ENCODE measurements at places on chromosomes 6 and 20.

DNA sequence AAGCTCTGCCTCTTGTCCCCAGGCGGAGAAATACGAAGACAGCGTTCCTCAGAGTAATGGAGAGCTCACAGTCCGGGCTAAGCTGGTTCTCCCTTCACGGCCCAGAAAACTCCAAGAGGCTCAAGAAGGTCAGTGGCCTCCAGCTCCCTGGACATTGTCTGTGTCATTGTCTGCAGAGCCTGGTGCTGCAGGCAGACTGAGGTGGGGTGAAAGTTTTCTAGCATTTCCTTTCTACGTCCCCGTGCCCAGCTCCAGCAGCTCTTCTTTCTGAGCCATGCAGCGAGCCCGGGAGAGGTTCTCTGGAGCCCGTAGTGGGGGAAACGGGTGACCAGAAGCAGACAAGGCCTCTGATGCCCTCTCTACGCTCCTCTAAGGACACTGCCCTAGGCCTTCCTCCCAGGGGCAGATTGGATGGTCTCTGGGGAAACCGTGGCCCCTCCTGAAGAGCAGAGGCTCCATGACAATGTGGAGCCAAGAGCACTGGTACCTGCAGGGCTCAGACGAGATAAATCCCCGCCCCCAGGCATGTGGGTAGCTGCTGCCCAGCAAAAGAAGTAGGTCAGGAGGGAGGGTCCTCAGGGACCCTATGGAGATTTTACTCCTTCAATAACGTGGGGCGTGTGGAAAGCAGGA lies 58.4 kb downstream of the EZR start:
- DNase-seq, result no peak

DNA sequence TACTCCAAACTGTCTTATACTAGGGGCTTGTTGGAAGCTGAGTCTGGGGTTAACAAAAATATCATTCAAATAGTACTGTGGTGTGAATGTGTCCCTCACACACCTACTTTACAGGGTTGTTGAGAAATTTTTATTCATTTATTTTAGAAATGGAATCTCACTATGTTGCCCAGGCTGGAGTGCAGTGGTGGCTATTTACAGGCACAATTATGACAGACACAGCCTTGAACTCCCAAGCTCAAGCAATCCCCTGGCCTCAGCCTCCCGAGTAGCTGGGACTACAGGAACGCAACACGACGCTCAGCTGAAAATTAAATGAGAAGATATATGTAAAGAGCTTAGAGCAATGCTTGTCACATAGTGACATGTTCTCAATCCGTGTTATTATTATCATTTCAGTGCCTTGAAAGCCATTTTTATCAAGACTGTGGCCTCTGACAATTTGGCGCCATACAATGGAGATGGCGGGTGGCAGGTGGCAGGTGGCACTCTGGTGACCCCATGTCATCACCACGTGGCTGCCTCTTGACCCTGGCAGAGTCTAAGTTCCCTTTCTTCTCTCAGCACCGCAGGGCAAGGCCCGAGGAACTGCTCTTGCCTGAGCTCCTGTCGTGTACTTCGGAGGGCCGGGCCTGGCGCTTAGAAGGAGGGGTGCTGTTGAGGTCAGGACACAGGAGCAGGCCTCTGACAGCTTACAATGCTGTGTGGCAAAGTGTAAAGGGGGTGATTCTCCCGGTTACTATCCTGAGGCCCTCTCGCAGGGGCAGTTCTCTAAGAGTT lies 64.5 kb downstream of the STX11 start:
- no peak for DNase-seq

DNA sequence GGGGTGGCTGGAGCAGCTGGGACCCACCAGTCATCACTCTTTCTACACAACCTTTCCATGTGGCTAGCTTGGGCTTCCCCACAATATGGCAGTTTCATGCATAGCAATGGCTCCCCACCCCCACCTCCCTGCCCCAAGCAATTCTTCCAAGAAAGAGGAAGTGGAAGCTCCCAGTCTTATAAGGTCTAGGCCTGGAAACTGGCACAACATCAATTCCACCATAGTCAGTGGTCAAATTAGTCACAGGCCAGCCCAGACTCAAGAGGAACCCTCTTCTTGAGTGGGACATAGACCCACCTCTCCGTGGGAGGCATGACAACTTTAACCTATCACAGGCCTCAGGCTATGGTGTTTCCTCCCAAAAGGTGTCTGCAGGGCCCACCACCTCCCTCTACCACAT lies 17.7 kb downstream of the TGM6 start:
- no peak for DNase-seq

DNA sequence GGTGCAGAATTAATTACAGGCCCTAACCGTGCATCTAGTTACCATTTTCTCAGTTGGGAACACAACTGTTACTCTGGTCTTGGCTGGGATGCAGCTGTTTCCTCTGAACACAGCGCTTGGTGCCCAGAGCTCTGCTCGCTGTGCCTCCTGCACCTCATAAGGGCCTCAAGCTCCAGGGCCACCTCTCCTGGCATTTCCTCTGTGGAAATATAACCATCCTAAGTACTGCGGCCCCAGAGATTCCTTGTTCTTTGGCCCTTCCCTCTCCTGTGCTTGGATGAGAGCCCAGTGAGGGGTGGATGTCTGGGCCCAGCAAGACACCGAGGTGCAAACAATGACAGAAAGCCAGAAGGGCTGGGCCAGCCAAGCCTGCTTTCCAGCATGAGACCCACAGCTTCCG lies 169.9 kb upstream of the CST7 start:
- DNase-seq, result no peak

DNA sequence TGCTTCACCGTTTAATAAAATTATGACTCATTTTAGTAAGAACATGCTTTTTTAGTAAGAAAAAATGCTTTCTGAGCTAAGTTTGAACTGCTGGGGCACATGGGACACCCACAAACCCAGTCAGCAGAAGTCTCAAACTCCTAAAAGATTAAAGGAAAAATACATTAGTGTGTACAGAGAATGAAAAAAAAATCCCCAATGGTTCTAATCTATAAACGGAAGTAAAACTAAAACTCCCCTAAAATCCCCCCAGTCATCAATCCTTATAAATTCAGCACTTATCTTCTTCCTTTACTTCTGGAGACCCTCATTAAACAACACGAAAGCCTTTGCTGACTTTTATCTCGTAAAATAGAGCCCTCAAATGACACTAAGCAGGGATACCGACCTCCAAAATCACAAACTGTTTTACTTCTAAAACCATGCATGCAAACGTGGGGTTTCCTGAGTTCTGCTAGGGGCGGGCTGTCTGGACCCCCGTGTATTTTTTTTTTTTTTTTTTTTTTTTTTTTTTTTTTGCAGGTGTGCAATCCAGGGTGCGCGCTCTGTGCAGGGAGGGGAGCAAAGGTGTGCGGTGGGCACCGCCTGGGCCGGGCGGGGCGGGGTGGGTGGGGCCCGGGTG lies 1.1 kb upstream of the MYB start:
- DNase-seq, result no peak

DNA sequence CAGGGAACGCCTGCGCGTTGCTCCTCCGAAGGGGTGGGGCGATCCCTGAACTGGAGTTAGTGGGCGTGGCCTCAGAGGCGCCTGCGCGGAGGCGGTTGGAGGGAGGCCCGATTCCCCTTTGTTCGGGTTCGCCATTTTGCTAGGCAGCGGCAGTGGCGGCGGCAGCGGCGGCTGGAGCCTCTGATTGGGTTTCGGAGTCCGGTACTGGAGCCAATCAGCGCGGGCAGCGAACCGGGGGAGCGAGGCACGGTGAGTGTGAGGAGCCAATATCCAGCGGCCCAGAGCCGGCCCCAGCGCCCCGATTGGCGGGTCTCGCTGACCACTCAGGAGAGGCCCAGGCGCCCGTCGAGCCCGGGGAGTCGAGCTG lies at the start of gene NFYA:
Gene NFYA (plus strand): TSS at position 139 of the 367 bp plus-strand sequence. CDS start 6,116 bp downstream, outside the sequence.
- no peak for DNase-seq

DNA sequence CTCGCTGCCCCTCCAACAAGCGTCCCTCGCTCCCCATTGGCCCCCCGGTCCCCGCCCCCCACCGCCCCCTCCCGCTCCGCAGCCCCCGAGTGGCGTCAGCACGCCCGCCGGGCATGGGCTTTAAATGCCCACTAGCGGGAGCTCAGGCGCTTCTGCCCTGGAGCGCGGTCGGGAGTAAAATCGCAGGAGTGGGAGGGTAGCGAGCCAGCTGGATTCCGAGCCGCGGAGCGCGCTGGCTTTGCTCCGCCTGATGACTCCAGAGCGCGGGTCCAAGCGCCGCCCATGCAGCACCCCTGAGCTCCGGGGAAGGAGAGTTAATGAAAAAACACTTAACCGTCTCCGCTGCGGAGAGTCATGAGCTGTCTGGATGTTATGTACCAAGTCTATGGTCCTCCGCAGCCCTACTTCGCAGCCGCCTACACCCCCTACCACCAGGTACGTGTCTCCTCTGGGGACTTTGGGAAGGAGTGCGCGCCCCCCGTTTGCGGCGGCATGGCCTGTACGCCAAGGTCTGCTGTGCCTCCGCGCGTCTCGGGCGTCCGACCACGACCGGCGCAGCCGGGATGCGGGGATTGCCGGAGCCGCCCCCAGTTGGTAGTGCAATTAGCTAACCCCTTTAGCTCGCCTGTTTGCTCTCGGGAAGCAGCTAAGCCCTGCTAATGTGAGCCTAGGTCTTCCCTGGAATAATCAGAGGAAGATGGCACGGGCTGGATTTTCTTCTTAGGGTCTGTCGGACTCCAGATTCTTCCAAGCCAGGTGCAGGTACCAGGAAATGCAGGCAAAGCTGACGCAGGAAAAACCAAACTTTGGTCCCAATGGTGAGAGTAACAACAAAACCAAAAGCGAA lies at the start of gene VGLL2:
Gene VGLL2 (plus strand): TSS at position 149 of the 847 bp plus-strand sequence. CDS start 206 bp downstream, at position 355.
- peak; percentile 78 for DNase-seq

GRCh38 chr6:145279993-145280392 lies 455.3 kb downstream of the EPM2A start:
- no peak for DNase-seq

GRCh38 chr20:63016514-63017075 lies 9.8 kb upstream of the BHLHE23 start:
- no peak for DNase-seq

DNA sequence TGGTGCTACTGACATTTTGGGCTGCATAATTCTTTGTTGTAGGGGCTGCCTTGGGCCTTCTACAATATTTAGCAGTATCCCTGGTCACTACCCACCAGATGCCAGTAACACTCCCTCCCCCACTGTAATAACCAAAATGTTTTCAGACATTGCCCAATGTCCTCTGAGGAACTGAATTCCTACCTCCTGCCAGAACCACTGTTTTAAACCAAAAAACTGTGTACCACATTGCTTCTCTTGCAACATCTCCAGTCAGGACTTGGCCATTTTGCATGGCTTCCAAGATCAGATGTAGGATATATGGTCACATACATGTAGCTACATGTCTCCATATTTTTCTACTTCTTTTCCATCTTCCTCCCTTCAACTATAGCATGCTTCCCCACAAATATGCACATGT lies 97.4 kb upstream of the IFNGR1 start:
- DNase-seq, result no peak

DNA sequence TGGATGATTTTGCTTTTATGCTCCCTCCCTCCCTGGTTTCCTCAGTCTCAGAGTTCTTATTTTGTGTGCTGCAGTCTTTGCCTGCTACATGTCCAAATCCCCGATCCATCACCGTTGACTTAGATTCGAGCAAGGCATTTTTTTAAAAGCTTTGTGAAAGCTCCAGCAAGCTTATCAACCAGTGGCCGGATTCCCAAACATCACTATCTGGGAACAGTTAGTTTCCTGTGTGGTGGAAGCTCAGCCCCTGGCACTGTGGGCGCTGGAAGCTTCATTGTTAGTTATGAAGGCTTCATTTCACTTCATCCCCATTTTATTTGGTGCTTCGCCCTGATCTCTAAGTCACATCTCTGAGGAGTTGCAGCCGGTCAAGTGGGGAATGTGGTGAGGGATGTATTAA lies 44.7 kb downstream of the DEK start:
- no peak for DNase-seq
